AG04449 (cell line): ENCODE measurements at places on chromosomes 12 and 14.

DNA sequence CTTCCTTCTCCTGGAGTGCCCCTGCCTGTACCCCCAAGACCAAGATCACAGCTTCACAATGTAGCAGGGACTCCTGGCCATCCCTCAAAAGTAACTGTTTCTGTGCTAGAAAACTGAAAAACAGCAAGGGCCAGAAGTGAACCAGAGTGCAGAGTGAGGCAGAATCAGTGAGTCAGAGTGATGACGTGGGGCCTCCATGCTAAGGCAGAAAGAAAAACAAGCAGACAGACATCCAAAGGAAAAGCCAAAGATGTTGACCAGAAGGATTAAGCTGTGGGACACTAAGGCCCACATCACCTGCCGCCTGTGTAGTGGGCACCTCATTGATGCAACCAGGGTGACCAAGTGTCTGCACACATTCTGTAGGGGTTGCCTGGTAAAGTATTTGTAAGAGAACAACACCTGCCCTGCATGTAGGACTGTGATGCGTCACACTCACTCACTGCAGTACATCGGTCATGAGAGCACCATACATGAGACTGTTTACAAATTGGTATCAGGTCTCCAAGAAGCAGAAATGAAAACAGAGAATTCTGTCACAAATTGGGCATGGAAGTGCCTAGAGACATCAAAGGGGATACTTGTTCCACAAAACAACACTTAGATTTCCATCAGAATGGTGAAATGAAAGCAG, 51.2 kb downstream of the ARMH4 start:
- DNase-seq, result no peak

GRCh38 chr14:66477567-66477966, 8.6 kb upstream of the CCDC196 start:
- no peak for DNase-seq

- DNase-seq, result no peak
These were observed 24.3 kb downstream of the VCPKMT start for GRCh38 chr14:50092006-50092555.

DNA sequence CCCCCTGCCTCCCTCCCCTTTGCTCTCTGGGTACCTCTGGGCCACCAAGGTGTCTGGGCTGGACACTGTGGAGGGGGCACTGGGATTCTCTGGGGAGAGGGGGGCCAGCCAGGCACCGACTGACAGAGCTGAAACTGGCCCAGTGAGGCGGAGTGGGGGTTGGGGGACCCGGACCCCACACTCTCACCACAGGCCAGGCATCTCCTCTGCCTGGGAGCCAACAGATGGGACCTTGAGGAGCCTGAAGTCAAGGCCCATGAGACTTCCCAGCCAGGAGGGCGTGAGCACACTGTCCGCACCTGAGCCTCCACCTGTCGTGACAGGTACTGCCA, 39.8 kb upstream of the PPP1R13B start:
- no peak for DNase-seq

GRCh38 chr12:121804417-121805111, 755 bp downstream of the SETD1B start:
- no peak for DNase-seq
